ENCODE measurements at places on chromosomes 5 and 9.

DNA sequence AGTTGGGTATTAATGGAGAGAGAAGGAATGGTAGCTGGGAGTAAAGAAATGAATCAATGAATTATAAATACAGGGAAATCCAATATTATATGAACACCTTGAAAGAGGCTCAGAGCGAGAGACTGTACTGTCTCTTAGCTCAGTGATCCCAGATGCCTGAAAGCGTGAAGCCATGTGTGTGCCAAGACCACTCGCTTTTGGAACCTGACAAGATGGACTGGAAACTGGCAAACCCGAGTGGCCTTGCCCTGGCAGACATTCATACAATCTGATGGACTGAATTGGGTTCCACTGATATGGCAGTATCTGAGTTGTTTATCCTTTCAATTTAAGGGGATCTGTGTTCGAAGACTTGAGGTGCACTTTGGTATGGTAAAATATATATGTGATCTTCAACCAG is 170.3 kb downstream of the ERCC6L2 start:
- DNase-seq: no peak

GRCh38 chr5:19577882-19578281 is 410.1 kb downstream of the CDH18 start:
- DNase-seq: no peak

GRCh38 chr9:34025062-34025461 is 23.6 kb downstream of the UBAP2 start:
- DNase-seq: no peak

DNA sequence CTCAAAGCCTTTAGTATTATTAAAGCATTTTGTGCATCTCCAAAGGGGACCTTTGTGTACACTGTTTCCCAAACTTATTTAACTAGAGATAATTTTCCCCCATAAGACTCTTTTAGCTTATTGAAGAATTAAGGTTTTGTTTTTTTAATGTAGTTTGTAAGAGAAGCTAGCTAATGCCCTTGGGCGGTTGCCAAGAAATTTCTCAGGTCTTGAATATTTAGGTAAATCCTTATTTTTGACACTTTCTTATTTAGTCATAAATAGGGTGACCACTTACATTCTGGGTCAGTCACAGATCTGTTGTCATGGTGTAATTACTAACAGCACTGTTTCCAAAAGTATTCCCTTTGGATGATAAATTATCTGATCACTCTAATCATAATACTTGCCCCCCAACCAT is 27.2 kb downstream of the TNFAIP8 start:
- DNase-seq: no peak

- no peak for DNase-seq
Measured at GRCh38 chr9:98121058-98121457, 2.0 kb upstream of the TRIM14 start.

DNA sequence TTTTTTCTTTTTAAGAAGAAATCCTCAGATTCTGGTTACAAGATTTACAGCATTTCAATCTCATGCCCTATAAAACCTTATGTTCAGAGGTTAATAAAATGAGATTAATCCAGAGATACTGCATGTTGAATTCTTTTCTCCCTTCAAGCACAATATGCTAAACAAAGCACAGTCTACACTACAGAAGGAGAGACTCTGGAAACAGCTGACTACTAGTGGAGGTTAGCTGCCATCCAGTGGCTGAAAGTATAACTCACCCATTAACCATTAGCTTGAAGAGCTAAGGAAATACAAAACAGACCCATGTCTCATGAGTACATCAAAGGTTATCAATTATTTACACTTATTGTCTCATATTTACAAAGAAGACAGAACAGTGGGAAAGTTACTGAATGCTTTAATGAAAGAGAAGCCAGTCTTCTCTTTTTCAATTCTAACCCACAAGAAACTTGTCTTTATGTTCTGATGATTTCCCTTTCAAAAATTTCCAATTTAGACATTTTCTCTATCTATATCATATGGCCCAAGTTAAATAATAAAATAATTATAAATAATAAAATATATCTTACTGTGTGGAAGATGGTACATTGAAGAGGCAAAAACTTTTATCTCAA is 12.7 kb upstream of the DNAH5 start:
- no peak for DNase-seq

DNA sequence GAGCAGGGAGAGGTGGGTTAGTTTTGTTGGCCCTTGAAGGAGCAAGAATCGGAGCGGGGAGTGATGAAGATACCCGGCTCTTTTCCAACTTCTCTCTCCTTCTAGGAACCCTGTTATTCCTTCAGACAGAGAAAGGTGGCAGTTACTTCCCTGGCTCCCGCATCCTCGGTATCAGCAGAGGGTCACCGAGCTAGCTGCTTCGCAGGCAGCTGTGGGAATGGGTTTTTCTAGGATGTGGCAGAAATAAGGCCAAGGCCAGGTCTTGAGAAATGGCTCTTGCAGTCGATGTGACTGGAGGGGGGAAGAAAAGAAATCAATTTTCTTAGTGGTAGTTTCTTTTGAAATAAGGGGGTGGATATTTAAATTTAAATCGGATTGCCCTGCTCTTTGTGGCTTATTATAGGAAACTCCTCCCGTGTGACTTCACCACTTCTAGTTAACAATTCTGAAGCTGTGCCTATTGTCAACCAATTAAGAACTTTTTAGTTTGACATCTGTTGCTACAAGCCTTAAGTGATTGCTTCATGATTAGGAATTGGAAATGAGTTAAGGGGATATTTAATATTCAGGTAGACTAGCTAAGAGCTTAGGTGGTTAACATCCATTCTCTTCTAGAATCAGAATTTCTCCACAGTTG is 1.4 kb downstream of the SAP30L start:
- no peak for DNase-seq

DNA sequence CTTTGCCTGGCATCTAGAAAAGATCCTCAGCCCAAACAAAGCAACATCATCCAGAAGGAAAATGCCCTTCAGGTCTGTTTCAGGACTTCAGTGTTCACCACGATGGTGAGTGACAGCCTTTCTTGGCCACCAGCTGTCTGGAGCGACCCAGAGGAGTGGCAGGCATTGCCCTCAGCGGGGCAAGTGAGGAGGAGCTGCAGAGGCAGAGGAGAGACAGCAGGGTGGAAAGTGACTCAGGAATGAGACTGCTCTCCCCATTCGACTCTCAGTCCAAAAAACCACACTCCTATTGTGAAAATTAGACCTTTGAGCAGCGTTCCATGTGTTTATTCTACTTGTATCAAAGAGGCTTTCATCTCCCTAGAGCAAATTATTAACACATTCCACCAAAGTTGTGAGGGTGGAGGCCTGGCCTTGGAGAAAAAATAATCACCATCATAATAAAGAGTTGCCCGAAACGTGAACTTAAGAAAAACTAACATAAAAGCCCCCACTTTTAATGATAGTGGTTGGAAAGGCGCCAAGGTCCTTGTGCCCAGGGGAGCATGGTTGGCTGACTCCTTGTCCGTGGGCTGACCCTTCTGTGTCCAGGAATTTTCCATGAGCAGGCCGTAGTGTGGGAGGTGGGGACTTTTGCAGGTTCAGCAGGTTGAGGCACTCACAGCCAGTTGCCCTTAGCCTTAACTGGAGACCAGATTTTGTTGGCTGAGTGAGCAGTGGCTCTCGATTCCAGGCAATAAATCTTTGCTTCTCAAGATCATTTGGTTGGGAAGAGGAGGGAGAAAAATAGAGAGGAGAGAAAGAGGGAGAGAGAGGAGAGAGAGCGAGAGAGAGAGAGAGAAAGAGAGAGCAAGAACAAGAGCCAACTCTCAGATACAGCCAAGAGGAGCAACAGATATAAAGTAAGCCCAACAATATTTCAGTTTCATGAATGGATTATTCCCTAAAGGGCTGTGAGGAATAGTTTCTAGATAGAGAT is 125.9 kb upstream of the ANKRD55 start:
- DNase-seq: no peak

DNA sequence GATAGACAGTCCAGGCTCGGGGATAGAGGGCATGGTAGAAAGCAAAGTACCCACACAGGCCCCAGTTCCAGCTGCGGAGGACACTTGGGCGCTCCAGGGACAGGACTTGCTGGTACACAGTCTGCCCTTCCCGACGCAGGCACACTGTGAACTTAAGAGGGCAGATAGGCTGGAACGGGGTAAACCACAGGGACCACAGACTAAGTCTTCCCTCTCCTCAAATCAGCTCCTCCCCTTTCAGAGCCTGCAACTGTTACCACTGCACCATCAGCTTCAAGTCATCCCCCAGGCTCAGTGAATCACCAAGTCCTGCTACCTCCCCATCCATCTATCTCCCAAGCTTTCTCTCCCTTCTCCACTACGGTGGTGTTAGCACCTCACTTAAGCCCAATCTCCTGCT is 7.3 kb downstream of the GBA2 start:
- no peak for DNase-seq

DNA sequence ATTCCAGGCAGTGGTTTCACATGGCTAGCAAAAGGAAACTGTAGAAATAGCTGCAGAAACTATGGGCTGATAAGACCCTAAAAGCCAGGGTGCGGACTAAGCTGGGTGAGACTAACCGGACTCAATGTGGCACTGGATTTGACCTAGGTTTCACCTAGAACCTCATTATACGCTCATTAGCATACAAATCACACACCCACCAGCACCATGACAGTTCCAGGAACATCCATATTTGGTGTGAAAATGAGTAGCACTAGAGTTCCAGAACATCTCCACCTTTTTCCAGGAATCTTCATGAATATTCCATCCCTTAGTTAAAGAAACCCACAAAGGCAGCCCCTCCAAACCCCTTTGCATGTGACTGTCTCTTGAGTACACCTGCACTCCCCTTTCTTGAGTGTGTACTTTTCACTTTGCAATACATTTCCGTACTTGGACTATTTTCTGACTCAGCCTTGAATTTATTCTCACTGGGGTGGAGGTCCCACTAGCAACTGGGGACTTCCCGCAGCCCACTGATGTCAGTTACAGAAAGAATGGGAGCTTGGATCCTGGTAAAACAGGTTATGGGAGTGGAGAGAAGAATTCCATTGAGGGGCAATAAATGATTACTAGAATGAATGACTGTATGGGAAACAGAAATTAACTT is 58.0 kb upstream of the SPATA31C2 start:
- no peak for DNase-seq

GRCh38 chr5:63831381-63831780 is 130.9 kb downstream of the HTR1A start:
- DNase-seq: no peak

DNA sequence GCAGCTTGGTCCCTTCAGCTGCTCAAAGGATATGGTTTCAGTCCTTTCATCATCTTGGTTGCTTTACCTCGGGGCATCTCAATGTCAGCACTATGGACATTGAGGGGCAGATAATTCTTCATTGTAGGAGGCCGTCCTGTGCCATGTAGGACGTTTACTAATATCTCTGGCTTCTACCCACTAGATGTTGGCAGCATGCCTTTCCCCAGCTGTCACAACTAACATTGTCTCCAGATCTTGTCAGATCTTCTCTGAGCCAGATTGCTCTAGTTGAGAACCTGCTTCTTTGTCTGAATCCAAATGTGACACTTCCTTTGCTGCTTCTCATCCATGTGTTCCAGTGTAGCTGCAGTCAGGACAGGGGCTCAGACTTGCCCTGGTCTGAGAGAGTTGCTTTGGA is 10.3 kb downstream of the PTPA start:
- no peak for DNase-seq

Measured in effector memory CD4-positive, alpha-beta T cell (primary cell).